ENCODE measurements at places on chromosomes 12 and 14.

GRCh38 chr12:104695453-104696148 lies 238.9 kb downstream of the CHST11 start:
- no peak for DNase-seq

DNA sequence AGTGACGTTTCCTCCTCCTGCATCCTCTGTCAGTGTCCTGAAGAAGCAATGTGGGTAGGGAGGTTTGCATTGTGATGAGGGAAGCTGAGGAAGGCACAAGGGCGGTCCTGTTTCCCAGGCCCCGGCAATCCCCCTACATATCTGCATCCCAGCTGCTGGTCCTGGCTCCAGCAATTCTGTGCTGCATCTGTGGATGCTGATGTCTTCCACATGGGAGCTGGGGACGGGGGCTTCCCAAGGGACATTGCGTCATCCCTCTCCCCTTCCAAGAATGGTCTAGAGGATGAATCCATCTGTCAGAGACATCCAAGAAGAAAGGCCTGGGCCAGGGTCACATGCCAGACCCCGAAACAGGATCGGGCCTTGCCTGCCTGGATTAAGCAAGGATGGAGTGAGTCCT lies 52.1 kb downstream of the TSPAN11 start:
- no peak for DNase-seq

- DNase-seq = no peak
These were observed 32.3 kb upstream of the EAPP start for GRCh38 chr14:34571771-34572170.

DNA sequence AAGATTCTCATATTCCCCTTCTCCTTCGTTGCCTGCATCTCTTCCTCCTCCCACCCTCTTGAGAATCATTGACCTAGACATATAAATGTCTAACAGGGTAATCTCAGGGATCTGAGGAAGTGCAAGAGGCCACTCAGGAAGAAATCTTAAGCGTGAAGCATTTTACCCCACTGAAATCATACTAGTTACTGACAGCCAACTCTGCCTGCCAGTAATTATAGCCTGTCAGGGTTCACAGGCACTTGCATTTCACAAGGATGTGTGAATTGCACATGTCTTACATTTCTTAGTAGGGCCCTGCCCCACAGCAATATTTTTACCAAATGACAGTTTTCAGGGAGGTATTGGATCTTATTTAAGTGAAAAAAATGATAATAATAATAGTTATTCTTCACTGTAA lies 127.2 kb downstream of the SLC15A5 start:
- no peak for DNase-seq

DNA sequence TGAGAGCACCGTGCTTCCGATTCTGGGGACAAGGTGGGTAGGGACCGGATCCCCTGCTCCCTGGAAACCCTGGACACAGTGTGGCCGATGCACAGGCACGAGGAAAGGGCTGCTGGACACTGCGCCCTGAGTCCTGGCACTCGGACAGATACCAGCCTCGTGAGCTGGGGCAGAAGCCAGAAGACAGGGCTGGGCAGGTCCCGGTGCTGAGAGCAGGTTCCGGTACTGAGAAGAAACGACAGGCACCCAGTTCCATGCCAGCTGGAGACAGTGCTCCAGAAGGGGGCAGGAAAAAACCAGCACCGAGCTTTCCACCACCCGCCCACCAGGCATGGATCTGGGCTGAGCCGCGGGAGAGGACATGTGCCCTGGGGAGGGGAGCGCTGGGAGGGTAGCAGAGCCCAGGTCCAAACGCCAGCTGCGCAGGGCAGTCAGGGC lies 6.5 kb downstream of the XRCC3 start:
- no peak for DNase-seq

DNA sequence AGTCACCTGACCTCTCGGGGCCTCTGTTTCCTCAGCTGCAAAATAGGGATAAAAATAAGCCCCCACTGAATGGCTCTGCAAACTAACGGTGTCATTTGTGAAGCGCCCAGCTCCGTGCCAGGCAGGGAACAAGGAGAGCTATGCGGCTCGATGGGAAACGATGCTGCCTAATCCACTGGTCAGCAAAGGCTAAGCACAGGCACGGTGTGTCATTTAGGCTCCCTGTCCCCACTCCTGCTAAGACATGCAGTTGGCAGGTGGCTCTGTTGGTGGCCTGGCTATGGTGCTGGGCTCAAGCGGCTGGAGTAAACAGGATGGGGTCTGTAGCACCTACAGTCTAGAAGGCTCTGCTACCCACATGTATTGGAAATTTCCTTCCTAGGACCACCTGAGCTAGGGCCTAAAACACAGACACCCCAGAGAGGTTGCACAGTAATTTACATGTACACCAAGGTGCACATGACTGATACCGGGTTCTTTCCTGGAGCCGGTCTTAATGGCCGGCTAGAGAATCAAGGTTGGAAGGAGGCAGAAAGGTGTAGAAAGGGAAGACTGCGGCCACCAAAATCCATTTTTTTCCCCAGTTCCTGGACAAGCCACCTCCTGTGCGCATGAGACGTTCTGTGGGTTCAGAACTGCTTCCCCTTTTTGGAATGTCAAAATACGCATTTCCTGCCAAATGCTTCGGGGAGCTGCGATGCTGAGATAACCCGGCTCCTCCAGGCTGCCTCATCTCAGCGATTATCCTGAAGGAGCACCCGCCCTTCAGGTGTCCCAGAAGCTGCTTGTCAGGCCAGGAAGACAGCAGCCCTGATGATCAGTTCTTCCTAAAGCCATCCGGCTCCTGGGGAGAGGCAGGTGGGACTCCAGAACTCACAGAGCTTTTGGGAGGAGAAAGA lies 1.0 kb downstream of the CACNA2D4 start:
- DNase-seq = peak; percentile 59

DNA sequence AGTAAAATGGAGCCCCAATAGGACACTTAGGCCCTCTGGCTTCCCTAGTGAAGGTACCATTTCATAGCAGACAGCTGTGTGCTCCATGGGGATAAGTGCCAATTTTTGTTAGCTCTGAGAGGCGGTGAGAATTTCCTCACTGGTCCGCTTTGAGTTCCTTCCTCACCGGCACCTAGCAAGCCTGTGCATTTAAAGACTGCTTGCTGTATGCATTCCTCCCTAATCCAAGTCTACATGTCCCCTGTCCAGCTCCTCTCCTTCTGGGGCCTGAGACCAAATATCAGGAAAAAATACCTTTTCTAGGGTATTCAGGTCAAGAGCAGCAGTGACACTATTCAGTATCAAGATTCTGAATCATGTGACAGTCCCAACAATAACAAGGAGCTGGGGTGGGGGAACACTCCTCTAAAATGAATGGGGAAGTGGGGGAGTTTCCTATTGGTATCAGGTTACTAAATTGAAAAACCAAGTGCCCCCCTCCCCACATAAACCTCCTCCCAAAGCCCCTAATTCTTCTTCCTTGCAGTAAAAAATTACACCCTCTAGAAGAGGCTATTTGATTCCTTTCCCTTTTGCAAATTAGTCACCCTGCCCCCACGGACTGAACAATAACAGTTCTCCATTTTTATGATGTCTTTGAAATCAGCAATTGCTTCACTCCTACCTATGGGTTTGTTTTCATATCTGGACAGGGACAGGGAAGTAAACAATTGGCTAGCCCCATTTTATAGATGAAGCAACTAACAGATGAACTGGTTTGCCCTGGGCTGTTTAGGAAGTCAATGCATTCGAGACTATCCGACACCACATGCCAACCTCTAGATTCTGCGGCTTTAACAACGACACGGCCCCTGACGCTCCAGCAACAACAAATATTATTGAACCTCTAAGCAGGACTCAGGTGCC lies 28.9 kb downstream of the BCL11B start:
- no peak for DNase-seq

- no peak for DNase-seq
These were observed 14.6 kb downstream of the HNF1A start for GRCh38 chr12:120992989-120993388.

DNA sequence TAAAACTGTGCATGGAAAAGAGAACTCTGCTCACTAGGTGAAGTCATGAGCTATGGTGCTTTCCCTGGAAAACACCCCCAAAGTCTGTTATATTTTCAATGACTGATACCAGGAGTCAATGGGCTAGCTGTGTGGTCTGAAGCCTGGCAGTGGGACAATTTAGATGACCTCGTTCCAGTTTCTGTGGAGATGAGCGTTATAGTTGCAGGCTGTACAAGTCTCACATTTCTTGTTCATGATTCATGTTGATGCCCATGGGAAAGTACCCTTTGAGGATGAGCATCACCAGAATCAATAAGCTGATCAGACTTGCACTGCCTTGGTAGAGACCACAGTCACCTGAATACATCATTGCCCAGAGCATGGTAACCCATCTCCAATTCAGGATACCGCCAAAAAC lies 70.7 kb downstream of the NOVA1 start:
- DNase-seq = no peak

DNA sequence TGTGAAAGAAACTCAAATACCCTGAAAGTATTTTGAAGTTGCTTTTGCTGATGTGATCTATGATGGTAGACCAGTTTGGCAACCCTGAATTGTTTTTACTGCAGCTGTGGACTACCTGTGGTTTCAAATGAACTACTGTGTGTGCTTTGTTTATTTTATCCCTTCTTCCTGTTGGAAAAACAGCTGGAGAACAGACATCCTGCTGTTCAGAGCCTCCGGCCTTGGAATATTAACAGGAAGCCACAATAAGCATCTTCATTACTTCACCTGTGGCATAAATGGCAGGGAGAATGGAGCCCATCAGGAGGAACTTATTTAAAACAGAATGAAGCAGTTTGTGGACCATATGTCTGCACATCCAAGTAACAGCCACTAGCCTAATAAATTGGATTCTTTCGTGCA lies 104.8 kb downstream of the DUSP6 start:
- no peak for DNase-seq

- DNase-seq = no peak
These were observed 796 bp upstream of the POP5 start for GRCh38 chr12:120581998-120582397.

- no peak for DNase-seq
These were observed 51.4 kb downstream of the RFX4 start for GRCh38 chr12:106634206-106634605.

GRCh38 chr12:27382171-27382795 lies 49.6 kb downstream of the BMAL2 start:
- no peak for DNase-seq

DNA sequence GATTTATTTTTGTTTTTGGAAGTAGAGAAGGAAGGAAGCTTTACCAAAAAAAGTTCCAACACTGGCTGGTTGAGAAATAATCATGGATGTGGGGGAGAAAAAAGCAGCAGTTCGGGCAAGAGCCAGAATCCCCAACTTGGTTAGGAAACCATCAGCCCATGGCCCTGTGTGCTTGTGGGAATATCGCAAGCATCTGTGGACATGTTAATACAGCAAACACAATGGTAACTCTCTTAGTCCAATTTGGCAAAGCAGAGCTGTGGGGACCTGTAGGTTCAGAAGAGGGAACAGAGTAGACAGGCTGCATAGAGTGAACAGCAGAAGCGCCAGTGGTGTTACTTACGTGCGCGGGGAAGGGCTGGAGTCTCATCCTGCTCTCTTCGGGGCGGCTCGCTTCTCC lies 46.8 kb downstream of the TCHP start:
- no peak for DNase-seq

DNA sequence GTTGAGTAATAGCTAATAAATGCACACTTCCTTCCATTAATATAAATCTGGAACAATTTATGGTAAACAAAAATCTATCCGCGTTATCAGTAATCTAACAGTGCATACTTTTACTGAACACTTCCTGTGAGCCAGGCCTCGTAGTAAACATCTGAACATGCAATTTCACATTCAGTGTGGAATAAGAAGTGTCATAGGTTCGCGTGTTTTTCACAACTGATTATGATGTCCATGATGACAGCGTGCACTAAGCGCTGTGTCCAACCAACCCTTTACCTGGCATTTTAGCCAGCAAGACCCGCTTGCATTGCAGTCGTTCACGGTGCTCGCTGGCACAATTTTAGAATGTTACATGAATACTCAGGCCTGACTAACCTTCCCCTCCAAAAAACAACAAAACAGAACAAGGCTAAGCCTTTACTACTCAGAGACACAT lies 2.1 kb downstream of the PNMA1 start:
- DNase-seq = no peak

- DNase-seq = no peak
These were observed 167.4 kb downstream of the TMTC3 start for GRCh38 chr12:88309546-88309945.

DNA sequence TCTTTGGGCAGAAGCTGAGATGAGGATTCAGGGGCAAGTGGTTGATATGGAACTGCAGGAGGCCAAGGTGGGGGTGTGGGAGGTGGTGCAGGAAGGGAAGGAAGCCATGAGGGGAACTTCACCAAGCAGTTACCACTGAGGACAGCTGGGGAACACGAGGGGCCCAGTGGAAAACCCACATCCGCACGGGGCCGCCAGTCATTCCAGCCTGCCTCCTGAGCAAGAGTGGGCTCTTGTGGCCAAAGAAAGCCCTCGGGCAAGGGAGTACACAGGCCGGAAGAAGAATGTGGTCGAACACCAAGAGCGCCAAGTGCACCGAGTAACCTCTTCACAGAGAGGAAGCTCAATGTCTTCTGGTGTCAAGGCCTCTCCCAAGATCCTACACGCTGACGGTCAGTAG lies 252.2 kb upstream of the FOXN3 start:
- no peak for DNase-seq

DNA sequence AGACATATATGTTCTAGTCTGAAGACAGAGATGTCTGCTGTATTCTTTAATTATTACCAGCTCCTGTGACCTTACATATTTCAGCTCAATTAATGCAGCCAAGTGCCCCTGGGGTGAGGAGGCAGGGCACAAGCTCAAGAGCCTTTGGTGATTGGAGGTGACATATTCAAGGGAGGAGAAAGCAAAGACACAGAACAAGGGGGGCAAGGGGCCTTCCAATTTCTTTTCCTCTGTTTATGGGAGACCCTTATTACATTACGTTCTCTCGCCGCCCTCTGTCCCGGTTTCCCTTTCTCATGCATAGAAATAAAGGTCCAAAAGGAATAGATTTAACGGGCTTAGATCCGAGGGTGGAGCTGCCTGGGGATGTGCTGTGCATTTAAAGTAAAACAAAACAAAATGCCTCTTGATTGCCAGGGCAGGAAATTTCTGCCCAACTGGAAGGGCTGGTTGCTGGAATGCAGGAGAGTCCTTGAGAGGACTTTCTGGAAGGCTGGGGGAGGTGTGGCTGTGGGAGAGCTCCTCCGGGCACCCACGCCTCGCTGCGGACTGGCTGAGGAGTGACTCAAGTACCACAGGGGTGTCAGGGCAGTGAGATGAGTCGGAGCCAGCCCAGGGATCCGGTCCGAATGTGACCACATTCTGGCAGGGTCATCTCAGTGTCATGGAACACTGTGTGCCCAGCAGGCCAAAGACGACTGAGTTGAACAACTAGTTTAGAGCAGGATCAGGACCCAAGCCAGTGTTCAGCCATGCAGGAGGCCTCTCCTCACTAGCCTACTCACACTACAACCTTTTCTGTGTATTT lies 32.1 kb upstream of the GSG1 start:
- DNase-seq = peak; percentile 78

DNA sequence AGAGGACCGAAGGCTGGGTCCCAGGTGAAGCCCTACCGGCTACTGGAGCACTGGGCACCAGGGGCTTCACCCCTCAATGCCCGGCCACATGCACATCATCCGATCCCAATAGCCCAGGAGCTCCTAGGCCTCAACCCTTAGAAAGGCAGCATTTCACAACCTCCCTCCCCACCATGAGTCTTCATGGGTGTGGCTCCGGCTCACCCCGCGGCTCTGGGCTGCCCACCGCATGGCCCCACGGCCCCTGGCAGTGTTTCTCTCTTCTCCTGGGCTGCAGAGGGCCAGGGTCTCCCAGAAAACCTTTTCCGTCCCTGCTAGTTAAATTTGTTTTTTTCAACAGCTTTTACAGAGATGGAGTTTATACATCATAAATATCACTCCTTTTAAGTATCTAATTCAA lies 28.6 kb upstream of the DLK1 start:
- no peak for DNase-seq

- peak; percentile 94 for DNase-seq
These were observed 137.0 kb downstream of the CRADD start for GRCh38 chr12:93813972-93814821.

Measured in right atrium auricular region (tissue), 2 donors.